ENCODE measurements at places on chromosomes 7 and 10. TPM values are rescaled to one million over a fixed set of nuclear protein-coding genes. Genes with fewer than 3 reads are reported as not detected.

- H3K27ac ChIP-seq, result no peak overlapping the region
- H3K36me3 ChIP-seq, result peaks cover 4% of the 10 kb centered on the region
- no peak for DNase-seq
- H3K4me3 ChIP-seq, result no peak overlapping the region
- H3K4me1 ChIP-seq, result peaks cover 4% of the 10 kb centered on the region
These were observed 5.2 kb downstream of the PHYHIPL start for GRCh38 chr10:59181668-59182067.

PDGFA gene
- total RNA-seq, result 0.79 TPM

DNA sequence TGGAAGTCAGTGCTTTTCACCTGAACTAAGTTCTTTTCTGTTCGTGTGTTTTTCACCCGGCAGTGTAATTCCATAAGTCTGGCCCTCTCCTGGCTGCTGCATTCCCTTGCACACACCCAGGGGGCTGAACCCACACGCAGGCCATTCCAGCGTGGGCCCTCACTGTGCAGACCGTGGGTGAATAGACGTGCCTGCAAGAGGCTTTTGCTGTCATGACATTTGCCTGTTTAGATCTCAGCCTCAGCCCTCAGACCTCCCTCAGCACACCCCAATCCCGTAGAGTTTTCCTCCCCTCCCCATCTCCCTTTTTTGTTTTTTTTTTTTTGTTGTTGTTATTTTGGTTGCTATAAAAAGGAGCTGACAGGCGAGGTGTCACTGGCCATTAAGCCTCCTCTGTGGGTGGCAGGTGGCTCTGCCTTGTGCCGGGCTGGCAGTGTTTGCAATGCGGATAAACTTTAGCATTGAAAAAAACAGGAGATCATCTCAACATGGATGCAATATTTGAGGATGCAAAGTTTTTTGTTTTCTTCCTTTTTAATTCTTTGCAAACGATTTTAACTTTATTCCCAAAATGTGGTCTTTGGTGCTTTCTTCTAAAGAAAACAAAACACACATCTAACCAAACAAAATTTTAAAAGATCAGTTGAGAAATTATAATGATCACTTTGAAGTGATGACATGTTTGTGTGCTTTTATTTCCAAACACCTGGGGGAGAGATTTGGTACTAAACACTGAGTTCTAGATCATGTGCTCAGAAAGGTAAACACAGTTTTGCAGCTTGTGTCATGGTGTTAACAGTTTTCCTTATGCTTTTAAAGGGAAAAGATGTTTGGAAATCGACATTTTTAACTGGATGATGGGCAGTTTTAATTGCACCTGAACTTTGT, 58.8 kb downstream of the WDR37 start:
- no peak overlapping the region for H3K4me3 ChIP-seq
- H3K27ac ChIP-seq, result no peak overlapping the region
- H3K36me3 ChIP-seq, result peaks cover 85% of the 10 kb centered on the region
- no peak for DNase-seq

DNA sequence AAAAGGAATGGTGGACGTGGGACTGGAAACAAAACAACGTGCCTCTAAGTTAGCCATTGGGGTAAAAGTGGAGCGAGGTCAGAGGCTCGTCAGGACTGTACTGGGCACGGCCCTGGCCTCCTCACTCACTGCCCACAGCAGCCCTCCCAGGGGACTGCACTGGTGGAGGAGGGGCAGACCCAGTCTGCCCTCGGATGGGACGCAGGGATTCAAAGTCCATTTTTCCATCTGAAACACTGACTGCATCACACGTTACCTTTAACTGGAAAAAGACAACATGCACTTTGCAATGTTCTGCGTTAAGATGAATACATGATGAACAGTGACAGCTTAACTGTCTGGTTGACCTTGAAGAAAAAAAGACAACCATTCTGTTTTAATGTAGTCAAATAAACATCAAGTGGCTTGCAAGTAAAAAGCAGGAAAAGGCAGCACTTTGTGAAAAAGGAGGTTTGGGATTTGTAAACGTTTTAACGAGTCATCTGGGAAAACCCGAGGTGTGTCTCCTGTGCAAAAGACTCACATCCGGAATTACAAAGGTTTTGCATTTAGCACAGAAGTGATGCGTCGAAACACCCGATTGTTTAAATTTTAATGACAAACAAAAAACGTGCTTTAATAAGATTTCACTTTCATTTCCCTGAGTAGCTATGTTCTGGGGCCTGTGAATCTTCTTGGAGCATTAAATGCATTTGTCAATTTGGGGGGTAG, 18.8 kb downstream of the KLF6 start:
- H3K4me1 ChIP-seq, result peaks cover 61% of the 10 kb centered on the region
- H3K36me3 ChIP-seq, result peaks cover 2% of the 10 kb centered on the region
- DNase-seq, result no peak
- no peak overlapping the region for H3K27ac ChIP-seq

ASAH2 gene
- 1.8 TPM for total RNA-seq

HYAL4 gene
- total RNA-seq, result not detected

DNA sequence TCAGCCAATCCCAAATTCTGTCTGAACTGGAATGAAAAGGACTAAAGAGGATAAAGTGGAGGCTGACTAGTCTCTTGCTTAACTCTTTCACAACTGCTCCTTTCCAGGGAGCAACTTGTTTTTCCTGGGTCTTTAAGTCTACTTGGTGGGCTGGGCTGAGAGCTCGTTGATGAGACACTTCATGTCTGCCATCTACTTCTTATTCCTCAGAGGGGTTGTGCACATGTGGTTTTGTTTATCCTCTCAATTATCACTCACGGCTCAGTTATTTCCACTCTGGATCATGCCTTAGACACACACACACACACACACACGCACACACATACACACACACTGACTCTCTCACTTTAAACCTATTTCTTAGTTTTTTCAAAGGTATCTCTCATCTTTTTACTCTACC, 298.6 kb upstream of the MTPN start:
- H3K27ac ChIP-seq, result no peak overlapping the region
- no peak overlapping the region for H3K4me3 ChIP-seq
- DNase-seq, result no peak
- no peaks in the 10 kb centered on the region for H3K36me3 ChIP-seq
- H3K27me3 ChIP-seq, result no peaks in the 10 kb centered on the region

DNA sequence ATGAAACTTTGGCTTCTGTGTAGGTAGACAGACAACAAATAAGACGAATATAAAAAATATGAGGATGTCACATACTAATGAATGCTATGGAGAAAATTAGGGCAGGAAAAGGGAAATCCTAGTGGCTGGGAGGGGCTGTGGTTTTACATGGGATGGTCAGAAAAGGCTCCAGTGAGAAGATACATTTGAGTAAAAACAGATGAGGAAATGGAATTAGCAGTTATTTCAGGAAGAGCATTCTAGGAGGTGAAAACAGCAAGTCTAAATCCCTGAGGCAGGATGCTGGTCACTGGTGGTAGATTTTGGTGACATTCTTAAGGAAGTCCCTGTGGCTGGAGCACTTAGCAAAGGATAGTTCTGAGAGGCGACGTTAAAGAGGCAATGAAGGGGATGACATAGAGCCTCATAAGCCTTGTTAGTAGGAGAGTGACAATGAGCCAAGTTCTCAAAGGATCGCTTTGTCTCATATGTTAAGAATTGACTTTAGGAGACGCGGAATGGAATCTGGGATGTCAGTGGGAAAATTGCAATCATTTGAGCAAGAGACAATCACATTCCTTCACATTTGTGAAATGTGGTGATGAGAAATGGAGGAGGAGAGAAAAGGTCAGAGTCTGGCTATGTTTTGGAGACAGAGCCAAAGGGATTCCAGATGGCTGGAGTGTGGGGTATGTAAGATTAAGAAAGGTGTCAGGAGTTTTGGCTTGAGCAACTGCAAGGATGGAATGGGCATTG, 384.7 kb upstream of the FZD8 start:
- no peaks in the 10 kb centered on the region for H3K4me1 ChIP-seq
- H3K27me3 ChIP-seq, result no peaks in the 10 kb centered on the region
- H3K4me3 ChIP-seq, result no peak overlapping the region
- DNase-seq, result no peak
- no peak overlapping the region for H3K27ac ChIP-seq
- no peaks in the 10 kb centered on the region for H3K36me3 ChIP-seq

DNA sequence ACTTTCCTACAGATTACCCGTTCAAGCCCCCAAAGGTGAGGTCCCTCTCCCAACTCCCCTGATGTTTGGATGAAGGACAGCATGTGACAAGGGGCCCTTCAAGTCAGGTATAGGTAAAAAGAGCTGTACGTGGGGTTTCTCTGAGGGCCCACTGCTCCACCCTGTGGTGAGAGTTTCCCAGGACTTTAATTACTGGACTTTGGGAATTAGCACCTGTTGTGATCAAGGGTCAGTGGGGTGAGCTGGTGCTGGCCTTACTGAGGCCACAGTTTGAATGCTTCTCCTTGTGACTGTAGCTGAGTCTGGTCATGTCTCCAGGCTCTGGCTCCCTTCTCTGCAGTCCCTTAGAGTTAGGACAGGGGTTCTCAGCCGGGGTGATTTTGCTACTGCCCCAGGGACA, 16.8 kb downstream of the UBE2D4 start:
- no peak overlapping the region for H3K4me3 ChIP-seq
- DNase-seq, result no peak
- no peak overlapping the region for H3K27ac ChIP-seq
- no peaks in the 10 kb centered on the region for H3K27me3 ChIP-seq
- no peaks in the 10 kb centered on the region for H3K4me1 ChIP-seq

DNA sequence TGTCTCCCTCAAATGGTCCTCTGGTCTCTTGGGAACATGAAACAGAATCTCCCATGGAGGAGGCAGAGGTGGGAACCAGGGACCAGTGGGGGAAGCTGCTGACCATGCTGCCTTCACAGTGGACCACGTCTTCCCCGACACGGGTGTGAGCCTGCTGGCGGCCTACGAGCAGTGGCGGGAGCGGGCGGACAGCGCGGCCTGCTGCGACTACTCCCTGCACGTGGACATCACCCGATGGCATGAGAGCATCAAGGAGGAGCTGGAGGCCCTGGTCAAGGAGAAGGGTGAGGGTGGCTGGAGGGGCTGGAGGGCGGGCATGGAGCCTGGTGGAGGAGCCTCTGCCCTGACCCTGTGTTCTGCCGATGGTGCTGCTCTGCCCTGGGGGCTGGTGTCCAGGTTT, 8.0 kb downstream of the DPYSL4 start:
- H3K4me3 ChIP-seq, result no peak overlapping the region
- peaks cover 3% of the 10 kb centered on the region for H3K27me3 ChIP-seq
- H3K36me3 ChIP-seq, result no peaks in the 10 kb centered on the region
- no peaks in the 10 kb centered on the region for H3K4me1 ChIP-seq

DNA sequence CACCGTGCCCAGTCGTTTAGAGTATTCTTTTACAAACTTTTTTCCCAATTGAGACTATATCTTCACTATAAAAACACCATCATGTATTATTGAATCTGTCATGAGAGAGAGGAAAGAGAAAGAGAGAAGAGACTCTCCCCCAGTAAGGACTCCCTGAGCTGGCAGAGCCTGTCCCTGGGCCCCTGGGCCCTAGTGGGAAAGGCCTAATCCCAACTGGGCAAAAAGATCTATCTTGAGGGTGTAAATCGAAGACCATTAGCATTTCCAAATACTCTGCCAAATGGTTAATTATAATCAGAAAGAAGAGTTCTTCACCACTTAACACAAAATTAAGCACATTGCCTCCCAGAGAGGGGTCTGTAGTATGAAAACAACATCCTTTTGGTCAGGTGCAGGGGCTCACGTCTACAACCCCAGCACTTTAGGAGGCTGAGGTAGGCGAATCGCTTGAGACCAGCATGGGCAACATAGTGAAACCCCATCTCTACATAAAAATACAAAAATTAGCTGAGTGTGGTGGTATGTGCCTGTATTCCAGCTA, 108.2 kb downstream of the SKIDA1 start:
- no peak for DNase-seq
- H3K27ac ChIP-seq, result no peak overlapping the region
- H3K27me3 ChIP-seq, result no peaks in the 10 kb centered on the region
- H3K36me3 ChIP-seq, result no peaks in the 10 kb centered on the region

ANKRD22 gene
- total RNA-seq, result not detected

DNA sequence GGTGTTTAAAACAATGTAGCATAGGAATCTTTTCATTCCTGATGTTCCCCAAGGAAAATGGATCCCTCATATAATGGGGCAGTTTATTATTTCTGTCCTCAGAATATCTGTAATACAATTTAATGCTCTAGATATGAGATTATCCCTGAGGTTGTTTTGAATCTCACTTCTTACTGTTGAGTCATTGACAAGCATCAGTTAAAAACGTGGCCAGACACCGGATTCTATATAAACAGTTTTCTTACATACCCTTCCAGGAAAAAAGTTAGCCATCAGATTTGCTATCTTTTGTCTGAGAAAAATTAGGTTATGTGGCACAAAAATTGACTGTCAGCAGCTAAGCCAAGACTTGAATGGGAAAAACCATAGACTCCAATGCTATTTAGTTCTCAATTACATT, 539.8 kb upstream of the CELF2 start:
- H3K27me3 ChIP-seq, result peaks cover 3% of the 10 kb centered on the region
- no peaks in the 10 kb centered on the region for H3K4me1 ChIP-seq
- no peak for DNase-seq
- H3K27ac ChIP-seq, result no peak overlapping the region
- H3K36me3 ChIP-seq, result no peaks in the 10 kb centered on the region
- no peak overlapping the region for H3K4me3 ChIP-seq

CYP26C1 gene
- total RNA-seq, result 0.11 TPM

- H3K27me3 ChIP-seq, result no peaks in the 10 kb centered on the region
- peaks cover 60% of the 10 kb centered on the region for H3K4me1 ChIP-seq
- H3K4me3 ChIP-seq, result no peak overlapping the region
- H3K36me3 ChIP-seq, result no peaks in the 10 kb centered on the region
- H3K27ac ChIP-seq, result no peak overlapping the region
These were observed 51.7 kb downstream of the SYPL1 start for GRCh38 chr7:106060394-106060920.

- H3K4me3 ChIP-seq, result no peak overlapping the region
- no peaks in the 10 kb centered on the region for H3K27me3 ChIP-seq
- no peak overlapping the region for H3K27ac ChIP-seq
These were observed 12.6 kb upstream of the GDF10 start for GRCh38 chr10:47287365-47287802.

DNA sequence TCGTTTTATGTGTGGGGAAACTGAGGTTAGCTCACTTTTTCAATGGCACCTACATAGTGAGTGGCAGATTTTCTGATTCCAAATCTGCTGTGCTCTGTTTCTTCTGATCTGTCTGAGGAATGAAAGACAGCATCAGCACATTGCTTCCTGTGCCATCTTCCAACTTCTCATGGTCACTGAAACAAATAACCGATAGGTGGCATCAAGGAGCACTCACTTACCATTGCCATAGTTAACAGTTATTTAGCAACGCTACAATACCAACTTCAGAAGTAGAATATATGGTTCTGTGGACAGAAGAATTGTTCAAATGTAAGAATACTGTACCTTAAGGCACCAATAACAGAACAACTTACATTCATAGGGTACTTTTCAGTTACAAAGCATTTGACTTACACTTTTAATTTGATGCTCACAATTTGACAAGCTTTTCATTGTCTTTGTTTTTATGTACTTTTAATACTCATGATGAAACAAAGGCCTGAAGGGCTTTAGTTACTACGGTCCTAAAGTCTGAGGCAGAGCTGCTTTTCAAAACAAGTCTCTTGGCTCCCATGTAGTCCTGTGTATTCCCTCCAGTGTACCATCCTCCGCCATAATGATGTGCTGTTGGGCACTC, 228.9 kb upstream of the TCF7L2 start:
- no peaks in the 10 kb centered on the region for H3K4me1 ChIP-seq
- H3K36me3 ChIP-seq, result no peaks in the 10 kb centered on the region
- peak; percentile 35 for DNase-seq
- H3K27me3 ChIP-seq, result no peaks in the 10 kb centered on the region

HECW1 gene
- total RNA-seq, result not detected

- no peaks in the 10 kb centered on the region for H3K4me1 ChIP-seq
- no peaks in the 10 kb centered on the region for H3K27me3 ChIP-seq
These were observed 55.8 kb downstream of the HBP1 start for GRCh38 chr7:107224374-107225223.

NANOS1 gene
- 0.13 TPM for total RNA-seq

- no peak for DNase-seq
- H3K4me1 ChIP-seq, result peaks cover 40% of the 10 kb centered on the region
- H3K27ac ChIP-seq, result peak overlapping the region; percentile 36
- no peak overlapping the region for H3K4me3 ChIP-seq
- peaks cover 17% of the 10 kb centered on the region for H3K36me3 ChIP-seq
These were observed 6.9 kb downstream of the FRAT2 start for GRCh38 chr10:97327348-97328294.

All from activated CD8-positive, alpha-beta T cell treated with anti-CD3 and anti-CD28 coated beads, Interleukin-2, amount 10 ng/mL, durations not matched to agents 7 days and 5 days (primary cell).